ENCODE measurements at places on chromosomes 16 and 17.

DNA sequence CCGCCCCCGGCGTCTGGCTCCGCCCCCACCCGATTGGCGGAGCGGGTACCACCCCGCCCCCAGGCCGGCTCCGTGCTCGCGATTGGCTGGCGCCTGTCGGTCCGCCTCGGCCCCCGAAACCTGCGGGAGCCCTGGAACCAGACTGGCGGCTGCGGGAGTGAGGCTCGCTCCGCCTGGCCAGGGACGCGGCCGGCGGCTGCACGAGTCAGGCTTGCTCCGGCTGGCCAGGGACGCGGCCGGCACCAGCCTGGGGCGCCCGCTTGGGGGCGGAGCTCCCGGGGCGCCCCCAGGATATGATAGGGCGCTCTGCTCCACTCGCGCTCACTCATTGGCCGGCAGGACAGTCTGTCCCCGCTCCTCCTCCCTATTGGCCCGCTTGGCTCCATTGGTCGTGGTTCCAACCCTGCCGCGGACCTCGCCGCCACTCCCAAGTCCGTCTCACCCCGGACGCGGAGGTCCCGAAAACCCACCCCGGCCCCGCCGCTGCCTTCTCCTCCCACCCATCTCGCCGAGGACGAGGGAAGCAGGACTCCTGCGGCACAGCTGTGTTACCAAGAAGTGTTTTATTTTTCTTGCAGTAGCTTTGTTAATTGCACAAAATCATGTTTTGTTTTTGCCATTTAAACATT lies 340 bp upstream of the ROGDI start:
- peak; percentile 87 for DNase-seq

GRCh38 chr16:75351183-75351582 lies 82.1 kb downstream of the CFDP1 start:
- no peak for DNase-seq

DNA sequence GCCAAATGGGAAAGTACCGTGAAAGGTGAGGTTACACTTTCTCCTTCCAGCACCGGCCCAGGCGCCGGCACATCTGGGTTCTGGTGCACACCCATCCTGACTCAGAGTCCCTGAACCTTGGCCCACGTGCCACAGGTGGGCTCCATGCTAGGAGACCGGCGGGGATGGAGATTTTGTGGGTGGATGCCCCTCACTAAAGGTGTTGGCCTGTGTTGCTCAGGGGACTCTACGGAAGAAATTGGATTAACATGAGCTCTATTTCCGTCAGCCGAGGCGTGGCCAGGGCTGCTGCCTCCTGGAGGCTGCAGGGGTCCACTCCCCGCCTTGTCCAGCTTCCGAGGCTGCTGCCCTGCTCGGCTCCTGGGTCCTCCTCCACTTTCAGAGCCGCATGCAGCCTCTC lies 30.8 kb downstream of the FBXO31 start:
- no peak for DNase-seq

GRCh38 chr17:5971969-5972368 lies 98.2 kb upstream of the WSCD1 start:
- no peak for DNase-seq

DNA sequence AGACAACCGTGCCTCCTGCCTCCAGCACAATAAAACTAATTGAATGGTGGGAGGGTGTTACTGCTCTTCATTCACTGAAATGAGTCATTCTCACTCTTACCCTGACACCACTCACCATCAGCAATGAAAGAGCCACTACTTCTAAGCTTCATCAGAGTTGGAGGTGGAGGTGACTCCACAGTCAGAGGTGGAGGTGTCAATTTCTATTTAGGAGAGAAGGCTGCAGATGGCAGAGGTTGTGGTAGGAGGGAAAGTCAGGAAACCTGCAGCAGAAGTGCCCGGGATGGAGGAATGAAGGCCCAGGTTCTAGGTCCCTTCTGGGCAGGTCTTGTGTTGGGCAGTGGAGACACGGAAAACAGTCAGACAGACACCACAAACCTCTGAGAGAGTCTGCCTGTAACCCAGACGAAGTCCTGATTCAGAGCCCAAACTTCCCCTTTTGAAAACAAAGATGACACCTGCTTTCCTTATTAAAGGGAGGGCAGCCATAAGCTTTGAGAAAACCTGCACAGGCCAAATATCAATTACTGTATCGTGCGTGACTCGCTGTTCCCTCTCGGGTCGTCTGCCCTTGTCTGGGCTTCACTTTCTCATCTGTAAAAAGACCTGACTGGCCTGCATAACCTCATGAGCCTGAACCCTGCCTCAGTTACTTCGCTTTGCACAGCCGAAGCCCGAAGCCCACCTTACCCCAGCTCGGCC lies 668 bp downstream of the ATPAF2 start:
- no peak for DNase-seq

DNA sequence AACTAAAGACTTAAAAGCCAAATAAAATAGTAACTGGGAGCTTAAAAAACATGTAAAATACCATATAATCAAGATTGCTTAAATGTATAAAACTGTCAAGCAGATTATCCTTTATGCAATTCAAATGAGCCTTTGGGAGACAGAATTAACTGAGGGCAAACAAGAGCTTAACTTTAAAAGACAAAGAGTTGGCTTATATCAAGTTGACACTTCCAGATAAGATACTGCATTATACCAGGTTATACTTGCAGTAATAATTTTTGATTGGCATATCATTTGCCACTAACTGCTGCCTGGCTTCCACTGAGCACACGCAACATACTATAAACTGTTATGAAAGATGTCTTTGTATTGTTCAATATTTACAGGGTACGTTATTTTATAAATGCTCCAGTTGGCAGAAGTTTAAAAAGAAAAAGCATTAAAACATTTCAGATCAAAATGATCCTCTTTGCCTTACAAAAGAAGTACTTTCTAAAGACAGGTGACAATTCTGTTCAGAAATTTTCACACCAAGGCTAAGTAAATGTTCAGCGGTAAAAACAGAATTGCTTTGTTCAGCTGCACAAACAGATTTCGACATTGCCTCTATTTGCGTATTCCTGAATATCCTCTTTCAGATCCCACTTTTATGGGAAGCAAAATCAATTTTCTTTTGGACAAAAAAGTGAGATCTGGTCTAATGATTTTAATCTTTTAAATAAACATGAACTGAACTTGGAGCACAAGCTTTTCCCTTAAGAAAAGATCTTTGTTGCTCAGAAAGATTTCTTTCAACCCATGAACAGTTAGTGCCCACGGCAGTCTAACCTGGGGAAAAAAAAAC lies 50.7 kb downstream of the TOX3 start:
- no peak for DNase-seq

GRCh38 chr16:55274391-55274790 lies 49.6 kb upstream of the IRX6 start:
- no peak for DNase-seq

Measured in central memory CD4-positive, alpha-beta T cell (primary cell).